A549 treated with Hydrocortisone at 1 μM for 4 hours (cell line): ENCODE measurements at places on chromosomes 7 and 10. TPM values are rescaled to one million over a fixed set of nuclear protein-coding genes. Genes with fewer than 3 reads are reported as not detected.

DYNC1I1 gene
- 0.06 to 0.32 TPM (median 0.21 TPM) in 4 of 5 replicates, not detected in the other for total RNA-seq

TMEM236 gene
- 0.03 to 0.06 TPM (median 0.05 TPM) in 5 replicates for total RNA-seq

EFCAB10 gene
- 2.3 to 3.5 TPM (median 3.2 TPM) in 5 replicates for total RNA-seq

DPYSL4 gene
- 16.8 to 20.1 TPM (median 19.7 TPM) in 5 replicates for total RNA-seq
